GM12864 (cell line): ENCODE measurements at places on chromosomes 3 and 15.

- DNase-seq: no peak
These were observed 47.6 kb upstream of the TSEN2 start for GRCh38 chr3:12436514-12437220.

DNA sequence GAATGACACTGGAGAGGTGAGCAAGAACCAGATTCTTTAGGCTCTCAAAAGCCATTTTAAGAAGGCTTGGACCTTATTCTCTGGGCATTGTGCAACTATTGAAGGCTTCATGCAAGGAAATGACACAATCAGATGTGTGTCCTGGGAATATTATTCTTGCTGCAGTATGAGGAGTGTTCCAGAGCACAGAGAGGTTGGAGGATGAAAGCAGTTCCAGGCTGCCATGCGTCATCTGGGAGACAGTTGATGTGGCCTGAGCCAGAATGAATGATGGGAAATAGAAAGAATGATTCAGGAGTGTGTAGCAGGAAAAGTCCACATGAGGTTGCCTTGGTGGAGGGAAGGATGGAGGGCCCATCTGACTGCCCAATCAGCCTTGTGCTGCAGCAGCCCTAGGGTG, 123.1 kb downstream of the CHCHD6 start:
- no peak for DNase-seq

GRCh38 chr3:72187131-72187530, 402.2 kb upstream of the PROK2 start:
- no peak for DNase-seq

DNA sequence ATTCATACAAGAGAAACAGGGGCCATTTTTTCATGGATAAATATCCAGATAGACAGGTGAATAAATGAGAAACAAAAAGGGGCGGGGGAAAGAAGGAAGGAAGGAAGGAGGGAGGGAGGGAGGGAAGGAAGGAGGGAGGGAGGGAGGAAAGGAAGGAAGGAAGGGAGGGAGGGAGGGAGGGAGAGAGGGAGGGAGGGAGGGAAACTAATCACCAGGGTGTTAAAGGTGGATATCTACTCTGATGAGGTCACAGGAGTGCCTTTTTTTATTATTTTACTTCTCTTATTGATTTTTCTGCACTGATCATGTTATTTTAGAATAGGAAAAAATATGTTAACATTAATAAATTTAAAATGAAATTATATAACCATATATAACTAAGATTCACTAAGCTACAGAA, 10.4 kb upstream of the VEPH1 start:
- DNase-seq: no peak

DNA sequence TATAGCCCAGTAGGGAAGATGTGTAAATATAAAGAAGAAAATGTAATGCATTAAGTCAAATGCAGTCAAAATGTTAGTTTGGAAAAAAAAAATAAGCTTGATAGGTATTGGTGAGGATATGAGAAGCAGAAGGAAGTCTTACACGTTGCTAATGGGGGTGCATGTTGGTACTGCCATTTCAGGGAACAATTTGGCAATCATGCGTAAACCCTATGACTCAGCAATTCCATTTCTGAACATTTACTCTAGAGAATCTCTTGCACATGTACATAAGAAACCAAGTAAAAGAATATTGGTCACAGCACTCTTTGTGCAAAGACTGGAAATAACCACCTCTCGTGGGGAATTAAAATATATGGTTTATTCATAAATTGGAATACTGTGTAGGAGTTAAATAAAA, 35.5 kb upstream of the TIMP4 start:
- DNase-seq: peak; percentile 68

- no peak for DNase-seq
These were observed 355.5 kb downstream of the EDEM1 start for GRCh38 chr3:5543047-5543446.

DNA sequence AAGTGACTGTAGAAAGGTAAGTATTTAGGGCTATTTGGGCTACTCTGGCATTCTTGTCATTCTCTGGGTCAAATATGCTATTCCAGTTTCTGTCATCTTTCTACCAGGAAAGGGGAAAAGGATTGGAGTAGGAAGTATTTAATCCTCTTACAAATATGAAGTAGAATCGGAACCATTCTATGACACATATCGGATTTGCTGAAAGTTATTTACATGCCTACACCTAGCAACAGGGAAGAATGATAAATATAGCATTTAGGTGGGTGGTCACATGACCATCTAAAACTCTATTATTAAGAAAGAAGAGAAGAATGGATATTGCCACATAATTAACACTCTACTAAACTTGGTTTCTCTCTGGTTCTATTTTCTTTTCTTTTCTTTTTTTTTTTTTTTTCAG, 1353.1 kb downstream of the ZPLD1 start:
- no peak for DNase-seq

DNA sequence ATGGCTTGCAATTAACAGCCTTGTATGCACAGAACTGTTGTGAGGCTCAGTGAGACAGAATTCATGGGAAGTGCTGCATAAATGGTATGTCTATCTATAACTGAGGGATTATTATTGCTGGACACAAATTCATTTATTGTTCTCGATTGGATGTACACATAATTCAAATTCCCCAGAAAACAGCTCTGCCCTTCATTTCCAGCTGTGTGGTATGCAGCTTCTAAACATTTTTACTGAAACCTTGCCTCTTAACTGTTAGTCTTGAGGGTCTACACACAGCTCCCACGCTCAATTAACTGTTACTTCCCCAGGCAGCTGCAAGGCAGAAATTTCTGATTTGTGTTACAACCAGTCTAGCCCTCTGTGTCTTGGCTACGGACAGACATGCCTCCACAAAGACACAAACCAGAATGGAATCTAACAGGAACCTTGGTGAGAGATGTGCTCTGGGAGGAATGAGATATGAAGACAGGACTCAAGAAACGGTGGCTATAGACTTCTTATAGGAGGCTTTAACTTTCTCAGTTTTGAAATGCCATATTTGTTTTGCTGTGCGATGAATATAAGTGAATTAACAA, 139.7 kb upstream of the TBL1XR1 start:
- no peak for DNase-seq

- DNase-seq: peak; percentile 15
These were observed 28.8 kb downstream of the TMED3 start for GRCh38 chr15:79339588-79340314.

- DNase-seq: no peak
These were observed 23.4 kb upstream of the GALNT15 start for GRCh38 chr3:16151109-16151508.

- no peak for DNase-seq
These were observed 505.1 kb downstream of the CNTN4 start for GRCh38 chr3:2603692-2604289.

DNA sequence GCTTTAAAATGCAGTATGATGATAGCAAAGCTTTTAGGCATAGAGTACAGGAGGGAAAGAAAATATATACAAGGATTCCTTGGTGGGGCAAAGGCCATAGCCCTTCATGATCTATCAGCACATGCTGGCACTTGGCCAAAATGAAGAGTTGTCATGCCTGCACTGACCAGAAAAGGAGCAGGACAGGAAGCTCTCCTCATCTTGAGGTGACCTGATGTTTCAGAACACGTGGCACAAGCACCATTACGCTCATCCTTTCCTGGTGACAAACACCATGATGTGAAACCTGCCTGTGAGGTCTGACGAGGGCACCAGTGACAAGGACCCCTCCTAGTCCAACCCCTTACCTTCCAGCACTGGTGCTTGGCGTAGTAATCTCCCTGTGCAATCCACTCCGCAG, 77.9 kb upstream of the DCLK3 start:
- no peak for DNase-seq

- DNase-seq: no peak
These were observed 821 bp upstream of the MAGI1 start for GRCh38 chr3:66039590-66039887.

- no peak for DNase-seq
These were observed 1.3 kb downstream of the ELL3 start for GRCh38 chr15:43775411-43775965.

- DNase-seq: no peak
These were observed 11.0 kb downstream of the MAPK6 start for GRCh38 chr15:52030010-52030409.
